ENCODE measurements at places on chromosomes 1 and 21.
A peak's percentile ranks its signal among the peaks of the same experiment; 100 is the strongest.

DNA sequence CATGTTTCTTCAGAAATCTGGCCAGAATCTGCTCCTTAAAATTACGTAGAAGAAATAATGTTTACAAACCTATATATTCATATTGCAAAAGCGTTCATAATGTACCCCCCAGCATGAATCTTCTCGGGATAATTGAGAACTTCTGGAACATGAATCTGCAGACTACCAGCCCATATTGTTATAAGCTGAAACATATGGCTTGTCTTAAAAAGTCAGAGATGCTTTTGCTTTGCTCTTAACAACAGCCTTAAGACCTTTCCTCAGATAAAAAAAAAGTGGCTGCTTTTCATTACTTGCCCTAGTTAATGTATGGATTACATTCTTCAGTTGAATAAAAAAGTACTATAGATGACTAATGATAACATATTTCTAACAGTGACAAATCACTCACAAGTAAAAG lies 15.0 kb upstream of the ZZZ3 start:
- DNase-seq: no peak

DNA sequence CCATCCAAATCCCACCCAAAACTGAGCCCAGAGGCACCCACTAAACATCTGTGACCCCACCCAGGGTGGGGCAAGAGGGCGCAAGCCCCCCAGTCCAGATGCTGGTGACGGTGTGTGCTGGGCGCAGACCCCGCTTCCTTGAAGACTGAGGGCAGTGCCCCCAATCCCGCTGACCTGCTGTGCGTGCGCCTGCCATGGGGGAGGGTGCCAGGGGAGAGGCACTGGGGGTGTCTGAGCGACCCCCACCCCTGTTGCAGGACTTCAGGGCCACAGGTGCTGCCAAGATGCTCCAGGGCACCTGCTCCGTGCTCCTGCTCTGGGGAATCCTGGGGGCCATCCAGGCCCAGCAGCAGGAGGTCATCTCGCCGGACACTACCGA lies 13.3 kb downstream of the COL6A2 start:
- DNase-seq: no peak

DNA sequence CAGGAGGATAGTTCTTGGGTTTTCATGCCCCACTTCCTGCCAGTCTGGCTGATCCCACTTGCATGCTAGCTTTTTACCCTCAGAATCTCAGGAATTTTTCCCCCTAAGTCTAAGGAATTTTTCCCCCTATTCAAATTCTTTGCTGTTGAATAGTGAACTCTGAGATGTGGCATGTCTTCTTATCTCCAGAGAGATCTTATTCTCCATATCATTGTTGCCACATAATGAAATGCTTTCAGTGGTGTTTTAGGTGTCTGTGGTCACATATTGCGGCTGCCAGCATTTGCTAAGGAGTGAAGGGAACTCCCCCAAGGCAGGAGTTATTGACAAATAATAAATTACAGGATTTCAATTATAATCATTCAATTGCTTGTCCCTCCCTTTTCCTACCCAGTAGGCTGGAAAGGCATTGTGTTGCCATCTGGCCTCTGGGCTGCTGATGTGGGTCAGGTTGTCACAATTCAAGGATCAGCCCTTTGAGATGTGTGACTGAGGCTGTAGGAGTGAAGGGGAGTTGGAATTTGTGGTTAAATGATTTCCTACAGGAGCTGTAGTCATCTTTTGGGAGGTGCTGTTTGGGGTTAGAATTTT lies 3.9 kb upstream of the FLG start:
- no peak for DNase-seq

DNA sequence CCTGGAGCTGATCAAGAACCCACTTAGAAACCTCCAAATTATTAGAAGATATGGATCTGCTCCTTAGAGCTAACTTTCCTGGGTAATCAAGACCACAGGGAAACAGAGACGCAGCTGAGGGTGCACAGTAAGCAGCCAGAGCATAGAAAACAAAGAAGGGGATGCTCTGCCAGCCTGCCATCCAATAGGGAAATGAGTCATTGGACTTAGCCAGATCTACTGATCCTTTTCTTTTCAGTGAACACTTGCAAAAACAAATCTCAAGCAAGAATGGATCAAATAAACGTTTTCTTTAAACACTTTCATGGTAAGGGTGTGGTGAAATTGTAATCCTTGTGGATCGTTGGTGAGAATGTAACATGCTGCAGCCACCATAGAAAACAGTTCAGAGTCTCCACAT lies 474.0 kb downstream of the LTN1 start:
- no peak for DNase-seq

- DNase-seq: no peak
Observed at GRCh38 chr1:202585590-202585933, 124.7 kb downstream of the SYT2 start.

DNA sequence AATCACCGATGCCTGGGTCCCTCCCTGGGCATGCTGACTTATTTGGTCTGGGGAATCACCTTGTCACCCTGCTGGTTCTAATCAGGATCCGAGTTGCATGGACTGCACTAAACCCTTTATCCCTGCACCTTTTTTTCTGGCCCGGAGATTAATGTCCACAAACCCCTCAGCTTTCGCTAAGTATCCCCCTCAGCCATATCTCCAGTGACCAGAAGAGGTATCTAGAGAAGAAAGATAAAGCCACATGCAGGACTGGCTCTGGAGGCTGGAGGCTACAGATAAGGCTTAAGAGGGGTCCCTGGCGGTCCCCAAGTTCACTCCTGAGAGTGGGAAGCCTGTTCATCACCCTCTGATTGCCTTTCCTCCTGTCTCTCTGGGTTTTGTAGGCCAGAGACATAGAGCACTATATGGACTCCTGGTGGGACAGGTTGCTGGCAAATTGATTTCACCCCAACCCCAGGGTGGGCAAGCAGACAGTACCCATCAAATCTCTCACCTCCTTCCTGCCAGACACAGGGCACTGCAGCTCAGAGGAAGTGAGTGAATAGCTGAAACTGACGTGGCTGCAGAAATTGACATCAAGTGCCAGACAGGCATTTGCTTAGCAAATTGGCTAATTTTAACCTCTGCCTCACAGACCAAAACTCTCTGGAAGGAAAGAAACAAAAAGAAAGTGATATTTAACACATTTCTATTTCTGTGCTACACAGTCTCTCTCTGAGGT lies 38.8 kb downstream of the HMGB4 start:
- DNase-seq: no peak

DNA sequence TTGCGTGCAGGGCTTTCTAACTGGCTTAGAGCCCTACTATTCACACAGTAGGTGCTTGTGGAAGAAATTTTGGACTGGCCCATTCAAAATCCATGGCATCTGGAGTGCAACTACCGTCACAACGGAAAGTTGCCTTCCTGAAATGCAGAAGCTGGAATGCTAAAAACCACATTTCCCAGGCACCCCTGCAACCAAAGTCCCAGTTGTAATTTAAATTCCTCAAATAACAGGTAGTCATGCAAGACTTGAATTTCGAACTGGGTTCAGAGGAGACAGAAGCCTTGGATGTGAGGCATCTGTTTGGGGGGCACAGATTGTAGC lies 186.7 kb downstream of the TOMM20 start:
- no peak for DNase-seq

DNA sequence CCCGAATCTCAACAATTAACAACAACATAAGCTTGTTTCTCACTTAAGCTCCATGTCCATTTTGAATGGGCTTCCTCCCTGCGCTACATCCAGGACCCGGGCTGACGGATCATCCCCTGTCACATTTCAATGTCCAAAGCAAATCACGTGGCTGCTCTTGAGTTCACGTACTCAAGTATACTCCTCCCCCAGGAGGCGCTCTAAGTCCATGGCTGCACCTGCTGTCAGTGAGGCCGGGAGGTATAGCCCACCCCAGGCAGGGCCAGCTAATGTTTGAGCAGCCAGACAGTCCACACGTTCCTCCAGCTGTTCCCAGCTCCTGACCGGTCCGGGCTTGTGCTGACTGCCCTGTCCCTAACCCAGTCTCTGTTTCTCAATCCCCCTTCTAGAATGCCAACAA lies 220.8 kb downstream of the SLC35F3 start:
- DNase-seq: peak; percentile 11

GRCh38 chr1:167223144-167224103 lies 2.7 kb downstream of the POU2F1 start:
- DNase-seq: no peak

DNA sequence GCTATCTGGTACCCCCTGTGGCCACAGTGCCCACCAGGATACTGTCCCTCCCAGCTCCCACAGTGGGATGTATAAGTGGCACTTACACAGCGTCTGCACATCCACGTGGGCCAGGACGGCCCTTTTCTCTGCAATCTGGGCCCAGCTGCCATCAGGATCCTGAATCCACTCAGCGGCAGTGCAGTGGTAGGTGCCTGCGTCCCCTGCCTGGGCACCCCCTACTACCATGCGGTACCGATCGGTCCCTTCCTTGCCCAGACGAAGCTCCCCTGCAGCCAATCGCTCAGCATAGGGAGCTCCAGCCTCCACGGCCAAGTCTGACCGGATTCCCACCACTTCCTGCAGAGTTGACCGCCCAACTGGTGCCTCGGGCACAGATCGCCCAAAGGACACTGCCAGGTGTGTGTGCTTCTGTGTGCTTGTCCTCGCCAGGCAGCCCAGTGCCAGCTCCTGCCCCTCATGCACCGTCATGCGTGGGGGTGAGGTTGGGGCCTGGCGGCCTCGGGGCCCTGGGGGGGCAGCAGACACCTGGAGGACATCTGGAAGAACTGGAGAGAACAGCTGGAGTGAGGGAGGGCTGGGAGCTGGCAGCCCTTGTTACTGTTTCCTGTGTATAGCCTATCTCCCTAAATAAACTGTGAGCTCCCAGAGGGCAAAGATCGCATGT lies 4.7 kb downstream of the IGSF8 start:
- DNase-seq: no peak

DNA sequence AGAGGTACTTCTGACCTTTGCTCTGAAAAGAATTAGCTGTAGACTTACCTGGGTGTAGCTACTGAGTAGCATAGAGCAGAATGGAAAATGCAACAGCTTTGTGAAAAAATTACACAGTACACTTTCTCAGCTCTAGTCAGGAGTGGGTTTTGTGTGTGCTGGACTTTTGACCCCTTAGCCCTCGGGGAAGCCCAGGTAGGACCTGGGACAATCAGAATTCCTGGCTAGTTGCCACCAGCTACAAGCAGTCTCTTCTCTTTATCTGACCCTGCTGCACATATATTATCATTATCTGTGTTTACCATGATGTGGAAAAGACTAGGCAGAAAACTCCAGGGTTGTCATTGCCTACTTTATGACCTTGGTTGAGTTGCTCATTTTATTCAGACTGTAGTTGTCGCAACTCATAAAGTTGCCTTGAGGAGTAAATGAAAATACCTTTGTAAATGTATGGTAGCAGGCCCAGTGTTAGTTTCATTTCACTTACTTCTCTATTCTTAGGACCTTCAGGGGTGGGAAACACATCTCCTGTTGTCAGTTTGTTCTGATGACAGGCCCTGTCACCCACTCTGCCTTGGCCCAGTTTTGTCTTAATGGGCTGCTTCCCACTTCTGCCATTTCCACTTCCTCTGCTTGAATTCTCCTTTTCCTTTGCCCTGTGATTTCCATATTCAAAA lies 5.4 kb downstream of the NEK7 start:
- DNase-seq: no peak

- DNase-seq: no peak
Observed at GRCh38 chr21:35563885-35564451, 496.4 kb downstream of the SETD4 start.

GRCh38 chr1:93080179-93080823 lies 1.2 kb downstream of the MTF2 start:
- DNase-seq: no peak

DNA sequence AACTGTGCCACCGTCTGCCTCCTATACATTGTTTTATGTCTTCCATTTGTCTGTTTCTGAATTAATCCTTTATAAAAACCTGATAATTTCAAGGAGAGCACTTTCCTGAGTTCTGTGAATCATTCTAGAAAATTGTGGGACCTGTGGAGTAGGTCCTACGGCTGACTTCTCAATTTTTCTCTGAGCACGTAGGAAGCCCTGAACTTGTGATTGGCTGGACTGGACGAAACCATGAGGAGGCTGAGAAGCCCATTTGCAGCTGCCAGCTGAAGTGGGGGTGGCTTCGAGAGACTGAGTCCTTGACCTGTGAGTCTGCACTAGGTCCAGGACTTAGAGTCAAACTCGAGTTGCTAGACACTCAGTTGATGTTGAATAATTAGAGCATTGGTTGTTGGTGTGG lies 277.1 kb upstream of the NCAM2 start:
- no peak for DNase-seq

DNA sequence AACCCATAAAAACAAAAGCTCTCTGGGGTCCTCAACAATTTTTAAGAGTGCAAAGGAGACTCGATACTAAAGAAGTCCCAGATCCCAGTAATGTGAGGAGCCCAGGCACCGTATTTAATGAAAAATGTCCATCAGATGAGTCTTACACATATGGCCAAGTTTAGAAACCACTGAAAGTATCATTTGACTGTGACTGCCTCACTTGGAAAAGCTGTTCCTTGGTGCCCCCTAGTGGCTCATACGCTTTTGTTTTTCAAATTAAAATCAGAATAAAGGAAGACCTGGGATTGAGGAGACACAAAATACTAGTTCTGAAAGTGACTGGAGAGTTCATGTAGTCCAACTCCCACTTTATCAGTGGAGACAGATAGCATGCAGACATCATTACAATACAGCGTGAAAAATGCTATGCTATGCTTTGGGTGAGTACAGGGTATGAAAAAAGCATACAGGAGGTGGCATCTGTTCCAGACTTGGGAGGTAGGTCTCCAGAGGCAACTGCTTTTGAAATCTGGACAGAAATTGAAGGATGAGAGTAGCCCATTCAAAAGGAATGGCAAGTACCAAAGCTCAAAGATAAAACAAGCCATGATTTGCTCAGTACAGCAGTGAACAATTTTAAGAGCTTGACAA lies 33.8 kb downstream of the GDAP2 start:
- DNase-seq: peak; percentile 44

GRCh38 chr1:100053119-100053518 lies 79.6 kb downstream of the SASS6 start:
- DNase-seq: no peak

DNA sequence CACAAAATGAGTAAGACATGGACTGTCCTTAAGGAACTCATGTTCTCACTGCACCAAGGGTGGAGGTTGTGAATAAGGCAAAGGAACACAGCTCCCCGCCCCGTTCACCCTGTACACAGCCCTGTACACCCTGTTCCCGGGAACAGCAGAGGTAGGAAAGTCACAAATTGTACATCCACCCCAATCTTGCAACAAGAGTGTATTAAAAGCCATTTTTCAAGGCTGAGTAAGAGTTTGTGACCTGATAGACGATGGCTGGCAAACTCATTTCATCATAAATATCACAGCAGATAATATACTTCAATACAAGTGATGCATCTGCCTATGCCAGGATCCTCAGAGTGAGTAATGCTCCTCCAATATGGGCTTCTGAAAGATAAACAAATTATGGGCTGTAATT lies 52.5 kb upstream of the CAMK1G start:
- DNase-seq: no peak

GRCh38 chr1:228781161-228781808 lies 46.0 kb downstream of the RHOU start:
- DNase-seq: no peak

- no peak for DNase-seq
Observed at GRCh38 chr1:81114191-81114590, 686.5 kb upstream of the ADGRL2 start.
